ENCODE measurements at places on chromosomes 3 and 15.

DNA sequence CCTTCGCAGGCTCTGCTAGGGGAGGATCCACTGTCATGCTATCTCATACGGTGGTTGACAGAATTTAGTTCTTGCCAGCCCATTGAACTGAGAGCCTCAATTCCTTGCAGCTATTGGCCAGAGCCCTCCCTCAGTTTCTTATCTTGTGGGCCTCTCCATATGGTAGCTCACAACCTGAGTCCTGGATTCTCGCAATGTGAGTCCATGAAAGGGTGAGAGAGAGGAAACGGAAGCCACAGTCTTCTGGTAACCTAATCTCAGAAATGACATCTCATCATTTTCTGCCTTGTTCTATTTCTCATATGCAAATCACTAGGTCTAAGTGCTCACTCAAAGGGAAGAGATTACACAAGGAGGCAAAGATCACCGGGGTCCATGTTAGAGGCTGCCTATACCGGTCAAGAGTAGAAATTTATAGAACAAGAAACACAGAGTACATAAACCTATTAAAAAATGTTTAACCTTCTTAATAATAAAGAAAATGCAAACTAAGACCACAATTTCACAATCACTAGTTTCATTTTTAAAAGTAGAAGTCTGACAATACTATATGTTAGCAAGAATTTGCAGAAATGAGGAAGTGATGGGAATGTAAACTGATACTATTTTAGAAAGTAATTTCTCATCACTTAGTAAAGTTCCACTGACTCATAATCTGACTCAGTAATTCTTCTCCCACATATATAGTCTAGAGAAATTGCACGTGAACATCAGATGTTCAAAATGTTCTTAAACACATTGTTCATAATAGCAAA is 378.4 kb upstream of the AGTR1 start:
- no peak for DNase-seq

- no peak for DNase-seq
Measured at GRCh38 chr3:149895339-149895738, 75.4 kb downstream of the PFN2 start.

DNA sequence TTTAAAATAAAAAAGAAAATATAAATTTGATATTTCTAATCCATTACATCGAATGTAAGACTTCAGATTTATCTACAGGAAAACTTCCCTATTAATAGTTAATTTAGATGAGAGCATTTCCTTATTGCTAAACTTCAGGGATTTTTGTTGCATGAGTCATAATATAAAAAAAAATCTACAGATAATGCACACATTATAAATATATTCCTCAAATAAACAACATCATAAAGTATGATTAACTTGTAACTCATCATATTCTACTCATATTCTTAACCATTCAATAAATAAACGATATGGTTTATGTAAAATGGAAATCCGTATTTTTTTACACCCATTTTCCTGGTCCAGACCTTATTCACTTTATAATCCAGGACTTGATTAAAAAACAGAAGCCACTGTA is 477.0 kb downstream of the EPHA3 start:
- DNase-seq, result no peak

DNA sequence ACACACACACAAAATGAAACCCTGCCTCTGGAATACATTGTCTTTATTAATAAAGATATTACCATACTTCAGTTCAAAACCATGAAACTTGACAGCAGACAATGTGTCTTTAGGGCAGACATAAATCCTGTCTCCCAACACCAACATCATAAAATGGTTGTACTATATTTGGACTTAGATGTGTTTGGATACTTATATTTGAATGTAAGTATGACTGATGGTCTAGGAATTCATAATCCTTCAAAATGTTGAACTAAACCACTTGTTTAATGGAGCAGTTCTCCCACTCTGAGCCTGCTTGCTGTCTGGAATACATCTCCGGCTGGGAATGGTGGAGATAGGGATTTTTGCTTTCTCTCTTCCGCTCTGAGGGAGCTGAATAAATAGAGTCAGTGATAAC is 10.6 kb downstream of the FBN1 start:
- no peak for DNase-seq

DNA sequence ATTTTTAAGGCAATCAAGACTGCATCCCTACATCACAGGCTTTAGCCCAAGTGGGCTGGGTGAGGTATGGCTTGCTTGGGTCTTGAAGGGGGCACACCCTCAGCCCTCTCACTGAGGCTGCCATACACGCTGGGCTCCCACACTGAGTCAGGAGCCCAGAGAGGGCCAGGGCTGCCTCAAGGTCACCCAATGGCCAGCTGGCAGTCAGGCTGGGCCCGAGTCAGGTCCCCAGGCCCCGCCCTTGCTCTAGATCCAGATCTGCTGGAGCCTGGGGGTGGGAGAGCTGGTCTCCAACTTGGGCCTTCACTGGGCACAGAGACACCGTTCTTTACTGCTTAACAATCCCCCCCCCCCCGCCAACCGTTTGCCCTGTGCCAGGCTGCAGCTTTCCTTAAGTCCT is 88.1 kb downstream of the IQSEC1 start:
- no peak for DNase-seq

All from D341Med (cell line).